ENCODE measurements at places on chromosomes 6 and 20.

DNA sequence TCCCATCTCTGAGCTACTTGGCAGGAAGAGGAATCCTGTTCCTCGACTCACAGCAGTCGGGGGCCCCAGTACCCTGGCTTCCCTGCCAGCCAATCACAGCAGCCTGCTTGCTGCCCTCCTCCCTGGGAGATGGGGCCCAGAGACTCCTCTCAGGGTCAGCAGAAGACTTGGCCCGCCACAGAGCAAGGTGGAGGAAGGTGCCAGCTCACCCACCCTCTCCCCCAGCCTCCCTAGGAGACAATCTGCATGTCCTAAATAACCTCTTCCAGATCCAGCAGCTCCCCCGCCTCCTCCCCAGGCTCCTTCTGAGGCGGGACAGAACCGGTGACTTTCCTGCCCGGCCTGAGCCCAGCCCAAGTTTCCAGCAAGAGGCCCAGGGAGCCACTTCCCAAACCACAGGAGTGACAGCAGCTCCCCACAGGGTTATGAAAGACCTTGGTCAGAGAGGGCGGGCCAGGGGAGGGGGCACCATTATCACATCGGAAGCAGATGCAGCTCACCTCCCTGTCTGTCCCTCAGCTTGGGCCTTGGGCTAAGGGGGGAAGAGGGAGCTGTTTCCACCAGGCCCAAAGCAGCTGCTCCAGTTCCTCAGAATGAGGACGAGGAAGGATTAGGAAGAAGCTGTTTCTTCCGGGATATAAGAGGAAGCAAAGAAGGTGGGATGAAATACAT lies 2.3 kb downstream of the CCND3 start:
- peak overlapping the region; percentile 91 for H3K27ac ChIP-seq
- DNase-seq, result peak; percentile 64
- H3K4me1 ChIP-seq, result peaks cover 53% of the 10 kb centered on the region

- H3K4me3 ChIP-seq, result no peak overlapping the region
- no peaks in the 10 kb centered on the region for H3K27me3 ChIP-seq
- peaks cover 34% of the 10 kb centered on the region for H3K36me3 ChIP-seq
- no peak overlapping the region for H3K27ac ChIP-seq
- H3K4me1 ChIP-seq, result peaks cover 39% of the 10 kb centered on the region
Measured at GRCh38 chr20:47262365-47263013, 94.0 kb downstream of the ZMYND8 start.

DNA sequence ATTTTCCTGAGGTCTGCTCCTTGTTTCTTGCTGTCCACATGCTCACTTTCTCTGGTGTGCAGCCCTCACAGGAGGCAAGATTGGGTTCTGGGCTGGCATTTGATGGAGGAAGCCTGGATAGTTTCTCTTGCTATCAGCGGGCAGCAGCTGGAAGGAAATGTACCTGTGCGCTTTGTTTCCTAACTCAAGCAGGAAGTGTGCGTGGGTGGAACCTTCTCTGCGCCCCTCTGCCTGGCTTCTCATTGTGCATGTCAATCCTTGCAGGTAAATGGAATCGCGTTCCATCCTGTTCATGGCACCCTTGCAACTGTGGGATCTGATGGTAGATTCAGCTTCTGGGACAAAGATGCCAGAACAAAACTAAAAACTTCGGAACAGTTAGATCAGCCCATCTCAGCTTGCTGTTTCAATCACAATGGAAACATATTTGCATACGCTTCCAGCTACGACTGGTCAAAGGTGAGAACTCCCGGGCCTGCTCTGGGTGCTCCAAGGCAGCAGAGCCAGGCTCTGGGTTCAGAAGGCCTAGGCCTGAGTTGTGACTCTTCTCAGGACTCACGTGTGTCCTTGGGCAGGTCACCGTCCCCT lies 16.8 kb upstream of the RBM38 start:
- peak overlapping the region; percentile 41 for H3K27ac ChIP-seq
- H3K4me1 ChIP-seq, result peaks cover 26% of the 10 kb centered on the region
- peaks cover 59% of the 10 kb centered on the region for H3K36me3 ChIP-seq
- peak; percentile 26 for DNase-seq

DNA sequence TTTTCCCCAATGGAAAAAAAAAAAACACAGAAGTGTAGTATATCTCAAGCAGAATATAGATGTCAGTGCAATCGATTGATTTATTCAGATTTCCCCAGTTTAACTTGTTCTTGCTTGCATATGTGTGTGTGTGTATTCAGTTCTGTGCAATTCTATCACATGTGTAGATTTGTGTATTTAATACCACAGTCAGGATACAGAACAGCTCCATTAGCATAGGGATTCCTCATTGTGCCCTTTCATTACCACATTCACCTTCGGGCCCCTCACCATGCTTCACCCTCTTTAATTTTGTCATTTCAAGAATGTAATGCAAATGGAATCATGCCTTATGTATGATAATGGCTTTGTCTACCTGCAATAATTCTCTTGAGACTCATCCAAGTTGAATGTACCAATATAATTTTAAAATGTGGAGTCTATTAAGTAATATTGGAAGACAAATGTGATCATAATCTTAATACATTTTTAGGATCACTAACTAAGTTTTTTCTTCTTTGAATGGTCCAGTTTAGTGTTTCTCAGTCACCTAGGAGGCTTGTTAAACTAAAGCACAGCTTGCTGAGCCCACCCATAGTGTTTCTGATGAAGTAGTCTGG lies 187.9 kb downstream of the TENT5A start:
- H3K36me3 ChIP-seq, result no peaks in the 10 kb centered on the region
- DNase-seq, result no peak
- no peaks in the 10 kb centered on the region for H3K27me3 ChIP-seq
- H3K27ac ChIP-seq, result no peak overlapping the region

- no peak overlapping the region for H3K27ac ChIP-seq
- peaks cover 3% of the 10 kb centered on the region for H3K27me3 ChIP-seq
- no peak overlapping the region for H3K4me3 ChIP-seq
- H3K36me3 ChIP-seq, result no peaks in the 10 kb centered on the region
- H3K4me1 ChIP-seq, result peaks cover 7% of the 10 kb centered on the region
Measured at GRCh38 chr6:81772741-81773140, 20.3 kb upstream of the TENT5A start.

DNA sequence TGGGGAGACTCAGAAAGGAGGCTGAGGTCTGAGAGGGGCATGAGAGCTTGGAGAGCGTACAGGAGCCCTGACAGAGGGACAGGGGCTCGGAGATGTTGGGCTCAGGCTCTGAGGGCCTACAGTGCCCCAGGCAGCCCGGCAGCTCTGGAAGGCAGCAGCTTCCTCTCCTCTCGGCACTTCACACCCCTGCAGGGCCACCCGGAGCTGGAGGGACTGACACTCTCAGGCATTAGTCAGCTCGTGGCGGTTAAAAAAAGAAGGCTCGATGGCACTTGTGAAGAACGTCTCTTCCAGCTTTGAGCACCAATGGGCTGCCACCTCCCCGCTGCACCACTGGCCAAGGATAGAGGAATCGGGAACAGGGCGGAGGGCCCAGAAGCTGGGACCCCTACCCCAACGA lies 62.6 kb upstream of the SIRPA start:
- H3K27ac ChIP-seq, result no peak overlapping the region
- H3K4me3 ChIP-seq, result no peak overlapping the region
- H3K4me1 ChIP-seq, result no peaks in the 10 kb centered on the region
- peaks cover 4% of the 10 kb centered on the region for H3K27me3 ChIP-seq

DNA sequence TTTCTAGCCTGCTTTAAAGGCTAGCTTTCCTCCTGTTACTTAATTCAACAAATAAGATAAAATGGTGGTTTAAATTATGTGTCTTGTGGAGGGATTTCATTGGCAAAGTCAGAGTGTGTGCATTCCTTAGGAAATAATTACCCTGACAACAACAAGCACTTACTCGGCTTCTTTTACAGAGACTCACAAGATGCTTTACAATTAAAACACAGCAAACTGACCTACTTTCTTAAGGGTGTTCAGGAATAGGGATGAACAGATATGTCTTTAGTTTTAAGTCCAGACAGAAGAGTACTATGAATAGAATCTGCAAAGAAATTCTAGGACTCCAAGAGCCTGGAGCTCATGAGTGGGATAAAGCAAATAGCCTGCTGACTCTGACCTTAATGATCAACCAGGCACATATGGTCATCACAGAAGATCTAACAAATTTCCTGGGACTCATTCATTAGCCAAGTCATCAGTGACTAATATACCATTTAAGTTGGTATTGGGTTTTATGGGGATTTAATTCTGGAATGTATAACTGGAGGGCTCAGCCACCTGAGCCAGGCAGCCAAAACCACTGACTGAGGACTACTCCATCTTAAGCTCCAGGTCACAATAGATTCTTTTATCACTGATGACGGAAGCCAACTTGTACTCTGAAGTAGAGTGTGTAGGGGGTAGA lies 161.8 kb upstream of the RIMS1 start:
- no peak for DNase-seq
- H3K36me3 ChIP-seq, result no peaks in the 10 kb centered on the region
- no peaks in the 10 kb centered on the region for H3K4me1 ChIP-seq

DNA sequence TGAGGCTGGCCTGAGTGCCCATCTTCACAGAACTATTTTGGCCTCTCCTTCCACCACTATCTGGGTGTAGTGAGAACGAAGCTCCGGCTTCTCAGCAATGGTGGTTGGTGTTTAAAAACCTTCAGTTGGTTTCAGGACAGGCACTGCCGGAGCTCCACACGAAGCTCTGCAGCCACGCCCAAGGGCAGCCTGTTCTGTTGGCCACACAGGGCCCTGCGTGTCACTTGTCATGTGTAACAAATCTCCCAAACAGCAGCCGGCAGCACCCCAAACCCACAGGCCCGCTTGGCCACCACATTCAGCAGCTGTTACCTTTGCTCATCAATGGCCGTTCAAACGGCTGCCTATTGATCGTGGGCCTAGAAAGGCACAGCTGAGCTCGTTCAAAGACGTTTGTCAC lies 97.5 kb downstream of the ERMARD start:
- H3K27me3 ChIP-seq, result peaks cover 3% of the 10 kb centered on the region
- DNase-seq, result no peak
- no peaks in the 10 kb centered on the region for H3K4me1 ChIP-seq
- no peak overlapping the region for H3K4me3 ChIP-seq

DNA sequence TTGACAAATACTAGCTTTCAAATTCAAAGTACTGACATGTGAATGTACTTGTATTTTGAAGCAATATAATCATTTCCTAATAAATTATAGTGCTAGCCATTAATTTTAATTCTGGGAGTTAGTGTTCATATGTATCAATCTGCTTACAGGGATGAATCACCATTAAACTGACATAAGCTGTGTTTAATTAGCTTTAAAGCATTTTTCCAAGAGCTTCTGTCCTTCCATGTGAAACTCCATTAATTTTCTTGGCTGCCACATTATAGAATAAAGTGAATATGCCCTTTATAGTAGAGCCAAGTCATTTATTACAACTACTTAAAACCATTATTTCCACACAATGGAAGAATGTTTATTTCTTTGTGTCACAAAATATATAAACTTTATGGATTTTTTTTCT lies 150.8 kb downstream of the COL21A1 start:
- DNase-seq, result no peak
- no peaks in the 10 kb centered on the region for H3K36me3 ChIP-seq
- H3K27me3 ChIP-seq, result no peaks in the 10 kb centered on the region
- no peak overlapping the region for H3K27ac ChIP-seq
- no peak overlapping the region for H3K4me3 ChIP-seq
- no peaks in the 10 kb centered on the region for H3K4me1 ChIP-seq

DNA sequence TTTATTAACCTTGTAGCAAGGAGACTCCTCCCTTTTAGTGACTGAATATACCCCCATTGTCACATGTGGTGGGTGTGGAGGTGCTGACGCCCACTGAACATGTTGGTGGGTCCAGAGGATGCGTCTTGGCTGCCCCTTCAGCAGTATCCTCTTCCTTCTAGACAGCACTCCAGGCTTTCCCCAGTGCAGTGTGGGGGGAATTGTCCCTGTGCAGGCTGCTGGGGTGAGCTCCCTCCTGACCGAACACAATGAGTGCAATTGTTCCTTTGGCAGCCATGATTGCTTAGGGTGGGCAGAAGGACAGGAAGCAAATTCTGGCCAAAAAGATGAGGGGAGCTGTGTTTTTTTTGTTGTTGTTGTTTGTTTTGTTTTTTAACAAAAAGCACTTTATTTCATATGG lies 209.3 kb upstream of the PDE10A start:
- peaks cover 15% of the 10 kb centered on the region for H3K27me3 ChIP-seq
- no peaks in the 10 kb centered on the region for H3K4me1 ChIP-seq
- no peak overlapping the region for H3K4me3 ChIP-seq
- H3K27ac ChIP-seq, result no peak overlapping the region
- no peak for DNase-seq
- no peaks in the 10 kb centered on the region for H3K36me3 ChIP-seq

- H3K27ac ChIP-seq, result no peak overlapping the region
- H3K27me3 ChIP-seq, result no peaks in the 10 kb centered on the region
- H3K4me3 ChIP-seq, result no peak overlapping the region
- peaks cover 4% of the 10 kb centered on the region for H3K36me3 ChIP-seq
Measured at GRCh38 chr20:36527331-36528125, 13.8 kb upstream of the MYL9 start.

DNA sequence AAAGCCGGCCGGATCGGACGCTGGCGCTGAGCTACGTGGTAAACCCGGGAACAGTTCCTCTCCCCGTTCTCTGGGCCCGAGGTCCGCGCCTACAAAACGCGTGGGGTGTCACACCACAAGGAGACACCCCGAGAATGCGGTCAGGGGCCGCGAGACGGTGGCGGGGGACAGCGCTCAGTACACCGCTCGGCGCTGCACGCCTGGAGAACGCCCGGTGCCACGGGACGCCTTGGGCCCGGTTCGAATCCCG lies 670 bp downstream of the NCOA5 start:
- H3K27ac ChIP-seq, result peak overlapping the region; percentile 88
- peaks cover 7% of the 10 kb centered on the region for H3K36me3 ChIP-seq
- H3K27me3 ChIP-seq, result no peaks in the 10 kb centered on the region
- H3K4me1 ChIP-seq, result peaks cover 52% of the 10 kb centered on the region

DNA sequence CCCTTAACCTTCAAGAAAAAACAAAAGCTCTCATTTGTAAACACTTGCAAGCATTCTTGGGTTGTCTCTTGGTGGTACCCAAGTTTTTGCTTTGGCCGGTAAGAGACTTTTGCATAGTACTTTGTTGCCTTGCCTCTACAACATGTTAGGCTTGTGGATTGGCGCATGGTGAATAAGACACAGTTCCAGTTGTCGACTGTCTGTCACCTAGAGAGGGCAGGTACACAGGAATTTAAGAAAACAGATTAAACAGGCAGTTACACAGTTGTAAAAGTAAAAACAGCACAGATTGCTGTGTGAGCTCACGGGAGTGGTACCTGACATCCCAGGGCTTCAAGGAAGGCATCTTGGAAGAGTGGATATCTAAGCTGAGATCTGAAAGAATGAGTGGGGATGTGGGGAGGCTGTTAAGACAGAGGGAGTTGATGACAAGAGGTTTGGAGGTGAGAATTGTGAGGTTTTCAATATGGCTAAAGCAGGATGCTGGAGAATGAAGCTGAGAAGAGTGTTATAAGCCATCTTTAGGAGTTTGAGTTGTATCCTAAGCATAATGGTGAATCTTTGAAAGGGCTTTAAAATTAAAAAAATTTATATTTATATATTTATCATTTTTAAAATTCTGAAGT lies 19.2 kb downstream of the UTRN start:
- peaks cover 4% of the 10 kb centered on the region for H3K27me3 ChIP-seq
- DNase-seq, result no peak
- H3K36me3 ChIP-seq, result peaks cover 1% of the 10 kb centered on the region
- H3K27ac ChIP-seq, result no peak overlapping the region
- H3K4me3 ChIP-seq, result no peak overlapping the region

- H3K4me3 ChIP-seq, result no peak overlapping the region
- H3K4me1 ChIP-seq, result peaks cover 10% of the 10 kb centered on the region
- peaks cover 7% of the 10 kb centered on the region for H3K36me3 ChIP-seq
- no peak for DNase-seq
Measured at GRCh38 chr6:170200458-170200891, 90.4 kb downstream of the DLL1 start.

Data from activated CD8-positive, alpha-beta T cell treated with anti-CD3 and anti-CD28 coated beads for 36 hours (primary cell).